ENCODE measurements at places on chromosomes 6 and 20.

DNA sequence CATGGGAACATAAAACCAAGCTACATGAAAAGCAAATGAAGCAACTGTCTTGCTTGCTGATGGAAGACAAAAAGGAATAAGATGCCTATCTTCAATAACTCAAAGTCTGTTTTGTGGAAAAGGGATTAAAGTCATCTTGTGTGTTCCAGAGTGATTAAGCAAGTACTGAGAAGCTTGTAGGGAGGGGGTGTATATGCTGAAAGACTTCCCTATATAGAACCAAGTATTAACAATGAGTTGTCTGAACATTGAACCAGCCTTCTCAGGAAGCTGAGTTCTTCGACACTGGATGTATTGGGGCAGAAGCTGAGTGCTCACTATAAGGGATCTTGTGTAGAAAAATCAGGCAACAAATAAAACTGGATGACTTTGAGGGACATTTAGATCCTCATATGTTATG lies 451.8 kb downstream of the CD83 start:
- H3K36me3 ChIP-seq, result no peaks in the 10 kb centered on the region
- no peak for DNase-seq
- H3K4me3 ChIP-seq, result no peak overlapping the region
- no peak overlapping the region for H3K27ac ChIP-seq
- no peaks in the 10 kb centered on the region for H3K4me1 ChIP-seq

DNA sequence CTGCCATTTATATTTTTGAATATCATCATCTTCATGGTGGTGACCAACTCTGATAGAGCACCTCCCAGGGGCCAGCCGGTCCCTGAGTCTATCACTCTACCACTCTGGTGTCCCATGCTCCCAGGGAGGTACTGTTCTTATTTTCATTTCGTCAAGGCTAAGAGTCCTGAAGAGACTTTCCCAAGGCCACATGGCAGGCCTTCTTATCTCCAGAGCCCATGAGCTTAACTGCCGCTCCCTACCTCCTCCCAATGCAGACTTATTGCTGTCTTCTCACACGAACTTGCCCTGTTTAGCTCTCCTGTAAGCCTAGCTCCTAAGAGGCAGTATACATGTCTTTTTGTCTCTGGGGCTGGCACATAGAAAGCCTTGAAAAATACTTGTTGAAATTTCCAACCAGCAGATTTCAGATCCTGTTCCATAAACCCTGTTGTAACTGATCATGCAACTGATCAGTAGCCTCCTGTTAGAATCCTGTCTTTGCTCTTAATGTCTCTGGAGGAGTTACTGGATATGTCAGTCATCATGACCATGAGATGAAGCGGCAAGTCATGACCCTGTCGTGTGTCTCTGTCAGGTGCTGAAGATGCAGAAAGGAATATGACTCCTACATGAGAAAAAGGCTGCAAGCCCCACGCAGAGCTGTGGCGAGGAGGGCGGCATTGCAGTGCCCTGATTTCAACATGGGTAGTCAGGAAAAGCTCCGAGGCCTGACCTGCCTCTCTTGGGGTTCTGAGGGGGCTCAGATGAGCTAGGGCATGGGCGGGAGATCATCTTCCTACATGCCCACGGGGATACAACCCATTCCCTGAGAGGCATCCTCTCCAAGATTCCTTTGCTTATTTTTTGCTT lies 60.0 kb downstream of the TTI1 start:
- no peaks in the 10 kb centered on the region for H3K36me3 ChIP-seq
- H3K27ac ChIP-seq, result no peak overlapping the region
- H3K4me3 ChIP-seq, result no peak overlapping the region
- H3K4me1 ChIP-seq, result no peaks in the 10 kb centered on the region

DNA sequence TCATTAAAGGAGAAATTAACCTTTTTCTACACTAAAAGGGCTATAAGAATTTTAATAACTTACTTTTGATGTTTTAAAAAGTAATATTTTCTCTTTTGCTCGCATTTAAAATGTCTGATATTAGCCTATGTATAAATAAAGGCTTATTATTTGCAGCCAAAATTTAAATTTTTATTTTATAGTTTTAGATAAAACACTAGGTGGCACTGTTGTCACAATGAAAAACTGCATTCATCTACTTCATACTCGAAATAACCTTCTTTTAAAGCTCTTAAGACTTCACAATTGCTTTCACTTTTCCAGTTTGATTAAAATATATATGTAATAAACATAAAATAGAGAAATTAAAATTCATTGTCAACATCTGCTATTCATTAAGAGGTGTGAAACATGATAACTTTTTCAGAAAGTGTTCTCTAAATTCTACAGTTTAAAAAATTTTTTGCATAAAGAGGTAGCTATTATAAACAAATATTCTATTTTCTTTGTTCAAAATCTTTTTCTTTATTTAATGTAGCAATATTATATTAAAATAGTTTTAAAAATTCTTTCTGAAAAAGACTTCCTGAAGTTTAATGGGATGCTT lies 78.8 kb upstream of the DEFB112 start:
- peak; percentile 14 for DNase-seq
- no peaks in the 10 kb centered on the region for H3K4me1 ChIP-seq
- H3K27ac ChIP-seq, result no peak overlapping the region
- H3K27me3 ChIP-seq, result no peaks in the 10 kb centered on the region
- no peaks in the 10 kb centered on the region for H3K36me3 ChIP-seq
- no peak overlapping the region for H3K4me3 ChIP-seq

GRCh38 chr6:104414723-104415122 lies 445.0 kb downstream of the HACE1 start:
- H3K4me1 ChIP-seq, result no peaks in the 10 kb centered on the region
- H3K36me3 ChIP-seq, result no peaks in the 10 kb centered on the region
- H3K4me3 ChIP-seq, result no peak overlapping the region
- H3K27me3 ChIP-seq, result no peaks in the 10 kb centered on the region

DNA sequence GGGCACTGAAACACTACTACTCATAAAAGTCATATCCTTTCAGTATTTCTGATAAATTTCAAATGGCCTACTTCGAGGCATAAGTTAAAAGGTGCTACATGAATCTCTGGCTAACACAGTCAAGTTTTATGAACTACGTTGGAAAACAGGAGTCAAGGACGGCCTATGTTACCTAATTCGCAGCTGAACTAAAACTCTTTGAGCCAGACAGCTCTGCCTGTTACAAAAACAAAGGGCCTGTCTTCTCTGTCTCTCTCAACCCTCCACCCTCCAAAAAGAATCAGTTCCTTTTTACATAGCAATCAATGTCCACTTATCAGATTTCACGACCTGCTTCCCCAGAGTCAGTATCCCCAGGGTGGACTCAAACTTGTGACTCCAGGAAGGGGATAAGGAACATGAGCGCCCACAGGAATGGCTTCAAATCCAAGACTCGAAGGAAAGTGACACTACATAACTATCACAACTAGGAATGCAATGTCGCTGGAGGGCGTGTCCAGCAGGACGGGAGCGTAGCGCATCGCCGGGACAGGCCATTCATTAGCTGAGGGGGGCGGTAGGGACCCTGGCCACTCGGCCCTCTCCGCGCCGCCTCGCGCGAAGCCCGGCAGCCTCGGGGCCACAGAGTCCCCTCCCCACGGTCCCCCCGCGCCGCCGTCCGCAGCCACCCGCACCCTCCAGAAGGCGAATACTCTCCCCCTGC lies 591 bp downstream of the IBTK start:
- H3K27ac ChIP-seq, result peak overlapping the region; percentile 67
- H3K27me3 ChIP-seq, result no peaks in the 10 kb centered on the region
- peak overlapping the region; percentile 60 for H3K4me3 ChIP-seq
- DNase-seq, result peak; percentile 73
- no peaks in the 10 kb centered on the region for H3K36me3 ChIP-seq

DNA sequence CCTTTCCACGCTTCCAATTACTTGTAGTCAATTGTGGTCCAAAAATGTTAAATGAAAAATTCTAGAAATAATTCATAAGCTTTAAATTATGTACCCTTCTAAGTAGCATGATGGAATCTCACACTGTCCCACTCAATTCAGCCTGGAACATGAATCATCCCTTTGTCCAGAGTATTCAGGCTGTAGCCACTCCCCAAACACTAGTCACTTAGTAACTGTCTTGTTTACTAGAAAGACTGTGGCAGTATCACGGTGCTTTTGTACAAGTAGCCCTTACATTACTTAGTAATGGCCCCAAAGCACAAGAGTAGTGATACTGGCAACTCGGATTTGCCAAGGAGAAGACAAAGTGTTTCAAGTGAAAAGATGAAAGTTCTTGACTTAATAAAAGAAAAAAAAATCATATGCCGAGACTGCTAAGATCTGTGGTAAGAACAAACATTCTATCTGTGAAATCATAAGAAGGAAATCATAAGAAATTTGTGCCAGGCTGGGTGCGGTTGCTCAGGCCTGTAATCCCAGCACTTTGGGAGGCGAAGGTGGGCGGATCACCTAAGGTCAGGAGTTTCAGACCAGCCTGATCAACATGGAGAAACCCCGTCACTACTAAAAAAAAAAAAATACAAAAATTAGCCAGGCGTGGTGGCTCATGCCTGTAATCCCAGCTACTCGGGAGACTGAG lies 168.5 kb upstream of the SIM1 start:
- DNase-seq, result peak; percentile 63
- H3K4me3 ChIP-seq, result no peak overlapping the region
- no peaks in the 10 kb centered on the region for H3K27me3 ChIP-seq
- H3K4me1 ChIP-seq, result no peaks in the 10 kb centered on the region
- no peaks in the 10 kb centered on the region for H3K36me3 ChIP-seq

- no peak for DNase-seq
- no peaks in the 10 kb centered on the region for H3K36me3 ChIP-seq
- no peak overlapping the region for H3K4me3 ChIP-seq
- no peak overlapping the region for H3K27ac ChIP-seq
Observed at GRCh38 chr20:3652676-3653596, 10.3 kb downstream of the GFRA4 start.

GRCh38 chr6:36853325-36853724 lies 14.1 kb upstream of the CPNE5 start:
- no peak overlapping the region for H3K4me3 ChIP-seq
- H3K36me3 ChIP-seq, result peaks cover 11% of the 10 kb centered on the region
- H3K4me1 ChIP-seq, result peaks cover 28% of the 10 kb centered on the region

- no peak for DNase-seq
- no peaks in the 10 kb centered on the region for H3K27me3 ChIP-seq
Observed at GRCh38 chr6:137736911-137737310, 130.1 kb upstream of the TNFAIP3 start.

DNA sequence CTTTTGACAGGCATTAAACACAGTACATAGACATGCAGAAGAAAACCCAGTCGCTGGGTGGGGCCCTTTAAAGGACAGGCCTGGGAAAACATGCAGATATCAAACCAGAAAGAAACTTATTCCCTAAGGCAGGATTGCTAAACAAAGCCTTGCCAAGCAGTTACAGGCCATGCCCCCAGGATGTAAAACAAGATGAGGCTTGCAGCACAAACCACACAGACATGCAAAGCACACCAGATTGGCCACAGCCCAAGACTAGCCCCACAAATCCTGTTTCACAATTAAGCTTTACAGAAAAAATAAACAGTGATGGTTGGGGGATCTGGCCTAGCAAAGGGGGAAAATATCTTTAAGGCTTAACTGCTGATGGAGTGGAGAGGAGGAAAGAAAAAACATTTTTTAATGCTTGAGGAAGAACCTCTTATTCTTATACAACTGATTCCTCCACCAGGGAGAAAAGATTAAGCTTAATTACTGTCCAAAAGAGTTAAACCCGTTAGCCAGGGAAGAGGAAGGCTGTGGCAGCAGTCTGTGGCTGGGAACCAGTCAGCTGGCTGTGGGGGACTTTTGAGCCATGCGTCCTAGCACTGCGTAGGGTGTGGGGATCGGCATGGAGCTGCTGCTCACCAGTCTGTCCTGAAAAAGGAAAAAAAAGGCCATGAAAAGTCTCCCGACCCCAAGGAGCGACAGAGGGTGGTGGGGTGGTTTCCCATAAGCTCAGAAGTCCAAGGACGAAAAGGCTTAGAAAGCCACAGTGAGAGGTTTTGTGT lies 28.4 kb downstream of the COL19A1 start:
- no peaks in the 10 kb centered on the region for H3K27me3 ChIP-seq
- DNase-seq, result no peak
- no peaks in the 10 kb centered on the region for H3K36me3 ChIP-seq
- H3K4me1 ChIP-seq, result no peaks in the 10 kb centered on the region
- H3K27ac ChIP-seq, result no peak overlapping the region

DNA sequence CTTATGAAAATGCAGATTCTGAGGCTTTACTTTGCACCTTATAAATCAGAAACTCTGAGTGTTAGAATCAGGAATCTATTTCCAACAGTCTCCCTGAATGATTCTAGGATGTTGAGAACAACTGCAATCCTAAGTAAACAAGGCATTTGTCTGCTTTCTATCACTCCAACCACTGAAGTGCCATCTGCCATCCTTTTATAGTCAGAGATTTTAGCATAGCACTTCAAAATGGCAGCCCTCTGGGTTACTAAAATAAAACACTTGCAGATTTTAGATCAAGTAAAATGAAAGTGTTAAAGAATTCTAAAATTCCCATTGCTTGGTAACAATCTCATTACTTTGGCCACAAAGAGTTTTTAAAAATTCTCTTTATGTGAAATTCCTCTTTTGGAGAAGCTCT lies 258.9 kb downstream of the CD109 start:
- H3K27me3 ChIP-seq, result peaks cover 4% of the 10 kb centered on the region
- no peaks in the 10 kb centered on the region for H3K36me3 ChIP-seq
- DNase-seq, result no peak
- H3K27ac ChIP-seq, result no peak overlapping the region
- no peak overlapping the region for H3K4me3 ChIP-seq
- H3K4me1 ChIP-seq, result no peaks in the 10 kb centered on the region

- peak; percentile 36 for DNase-seq
- peaks cover 7% of the 10 kb centered on the region for H3K4me1 ChIP-seq
- no peaks in the 10 kb centered on the region for H3K36me3 ChIP-seq
Observed at GRCh38 chr6:147561726-147562125, 53.2 kb downstream of the SAMD5 start.

GRCh38 chr6:125991653-125992052 lies 5.3 kb downstream of the TRMT11 start:
- H3K4me3 ChIP-seq, result no peak overlapping the region
- H3K27ac ChIP-seq, result no peak overlapping the region
- DNase-seq, result no peak
- no peaks in the 10 kb centered on the region for H3K36me3 ChIP-seq

GRCh38 chr20:37997516-37997915 lies 35.7 kb downstream of the TTI1 start:
- no peak overlapping the region for H3K4me3 ChIP-seq
- no peaks in the 10 kb centered on the region for H3K27me3 ChIP-seq
- no peak overlapping the region for H3K27ac ChIP-seq

GRCh38 chr20:48621376-48622078 lies 206.3 kb downstream of the PREX1 start:
- DNase-seq, result no peak
- peaks cover 12% of the 10 kb centered on the region for H3K4me1 ChIP-seq
- H3K27me3 ChIP-seq, result no peaks in the 10 kb centered on the region
- H3K27ac ChIP-seq, result peak overlapping the region; percentile 42
- H3K36me3 ChIP-seq, result no peaks in the 10 kb centered on the region
- no peak overlapping the region for H3K4me3 ChIP-seq

GRCh38 chr6:36733300-36733699 lies 35.7 kb downstream of the RAB44 start:
- H3K27ac ChIP-seq, result no peak overlapping the region
- no peak for DNase-seq
- no peaks in the 10 kb centered on the region for H3K27me3 ChIP-seq
- H3K4me1 ChIP-seq, result peaks cover 18% of the 10 kb centered on the region
- H3K36me3 ChIP-seq, result no peaks in the 10 kb centered on the region
